ENCODE measurements at places on chromosomes 11 and 22.

DNA sequence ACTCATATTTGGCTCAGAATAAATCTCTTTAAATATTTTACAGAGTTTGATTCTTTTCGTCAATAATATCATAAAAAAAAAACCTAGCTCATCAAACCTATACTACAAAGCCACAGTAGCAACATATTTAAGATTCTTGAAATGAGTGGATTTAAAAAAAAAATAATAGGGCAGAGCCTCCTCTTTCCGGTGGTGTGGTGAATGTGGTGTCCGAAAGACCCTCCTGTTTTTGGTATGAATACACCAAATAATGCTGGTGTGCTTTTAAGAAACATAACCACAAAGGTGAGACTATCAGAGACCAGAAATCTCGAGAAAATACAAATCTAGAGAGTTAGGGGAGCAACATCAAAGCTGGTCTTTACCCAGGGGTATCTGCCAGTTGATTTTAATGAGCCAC is 342.6 kb downstream of the TBC1D22A start:
- no peak for DNase-seq

GRCh38 chr22:36760786-36761185 is 15.1 kb downstream of the IFT27 start:
- DNase-seq = no peak

DNA sequence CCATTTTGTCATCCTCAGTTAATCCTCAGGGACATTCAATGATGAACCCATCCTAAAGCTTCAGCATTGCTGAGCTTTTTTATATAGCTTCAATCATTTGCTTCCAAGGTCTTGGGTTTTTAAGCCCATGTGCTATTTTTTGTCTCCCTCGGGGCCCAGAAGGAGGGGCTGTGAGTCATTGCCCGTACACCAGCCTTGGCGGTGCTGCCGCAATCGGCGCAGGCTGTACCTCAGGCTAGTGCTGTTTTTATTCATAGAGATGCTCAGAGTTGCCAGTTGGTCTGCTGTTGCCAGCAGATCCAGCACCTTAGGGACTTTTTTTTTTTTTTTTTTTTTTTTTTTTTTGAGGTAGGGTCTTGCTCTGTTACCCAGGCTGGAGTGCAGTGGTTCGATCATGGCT is 35.5 kb downstream of the ACO2 start:
- no peak for DNase-seq

GRCh38 chr11:120752668-120753067 is 241.1 kb downstream of the GRIK4 start:
- DNase-seq = no peak

GRCh38 chr22:23555118-23555517 is 25.0 kb downstream of the IGLL1 start:
- DNase-seq = no peak

- no peak for DNase-seq
Measured at GRCh38 chr11:133508468-133508867, 23.8 kb downstream of the OPCML start.

- DNase-seq = no peak
Measured at GRCh38 chr11:133809569-133810491, 35.5 kb downstream of the SPATA19 start.

DNA sequence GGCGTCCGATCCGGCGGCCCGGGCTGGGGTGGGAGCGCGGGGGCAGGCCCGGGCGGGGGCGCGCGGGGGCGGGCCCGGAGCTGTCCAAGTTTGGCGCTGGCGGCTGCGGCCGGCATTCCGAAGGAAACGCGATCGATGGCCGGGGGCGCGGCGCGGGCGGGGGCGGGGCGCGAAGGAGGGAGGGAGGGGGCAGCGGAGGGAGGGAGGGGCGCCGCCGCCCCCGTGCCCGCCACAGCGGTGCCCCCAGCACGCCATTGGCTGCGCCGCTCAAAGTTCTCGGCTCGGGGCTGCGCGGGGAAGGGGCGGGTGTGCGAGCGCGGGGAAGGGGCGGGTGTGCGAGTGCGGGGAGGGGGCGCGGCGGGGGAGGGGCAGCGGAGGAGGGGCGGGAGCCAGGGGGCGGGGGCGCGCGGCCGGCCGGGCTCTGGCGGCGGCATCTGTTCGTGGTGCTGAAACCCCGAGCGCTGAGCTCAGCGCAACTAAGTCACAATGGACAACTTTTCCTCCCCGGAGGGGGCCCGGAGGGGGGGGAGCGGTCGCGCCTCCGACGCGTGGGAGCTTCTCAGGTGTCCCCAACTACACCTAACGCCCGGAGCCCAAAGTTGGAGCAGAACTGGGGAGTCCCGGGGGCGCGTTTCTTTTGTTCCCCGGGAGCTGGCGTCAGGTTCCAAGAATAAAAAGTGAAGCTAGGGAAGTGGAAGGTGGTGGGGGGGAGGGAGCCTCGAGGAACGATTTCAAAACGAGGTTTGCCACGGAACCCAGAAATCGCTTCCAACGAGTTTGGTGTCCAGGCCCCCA is 2.2 kb downstream of the PHF21B start:
- no peak for DNase-seq

- DNase-seq = no peak
Measured at GRCh38 chr11:126525702-126526101, 170.2 kb downstream of the ST3GAL4 start.

DNA sequence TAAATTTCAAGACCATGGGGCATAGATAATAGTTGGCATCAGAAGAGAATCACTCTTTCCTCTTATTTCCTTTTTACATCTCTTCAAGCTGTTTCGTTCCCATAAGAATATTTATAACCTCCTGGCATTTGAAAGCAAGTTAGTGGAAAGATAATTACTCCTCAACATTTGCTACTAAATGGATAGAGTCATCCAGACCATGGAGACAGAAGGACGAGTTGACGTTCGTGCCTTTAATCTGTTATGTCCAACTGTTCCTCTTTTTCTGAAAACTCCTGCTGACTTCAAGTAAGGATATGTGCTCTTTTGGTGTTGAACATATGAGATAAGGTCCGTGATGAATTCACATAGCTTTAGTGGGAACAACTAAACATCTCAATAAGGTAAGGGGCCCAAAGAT is 414.2 kb downstream of the LRRC4C start:
- no peak for DNase-seq

DNA sequence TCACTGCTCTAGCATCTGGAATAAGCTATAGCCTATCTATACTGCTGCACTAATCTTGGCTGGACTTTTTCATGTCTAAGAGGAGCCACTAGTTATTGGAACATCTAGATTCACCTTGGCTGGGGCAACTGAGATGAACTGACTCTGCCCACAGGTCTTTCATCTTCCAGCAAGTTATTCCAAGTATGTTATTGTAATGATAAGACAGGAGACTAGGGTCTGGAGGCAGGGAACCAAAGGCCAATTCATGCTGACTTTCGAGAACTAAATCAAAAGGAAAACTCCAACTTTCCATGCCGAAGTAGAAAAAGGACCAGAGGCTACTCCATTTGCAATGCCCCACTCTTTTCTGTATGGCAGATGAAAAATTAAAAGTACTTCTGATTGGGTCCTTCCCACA is 1243.0 kb upstream of the RAG2 start:
- DNase-seq = no peak

- DNase-seq = no peak
Measured at GRCh38 chr11:102837156-102837555, 6.3 kb downstream of the MMP3 start.

- no peak for DNase-seq
Measured at GRCh38 chr11:94595076-94595475, 27.9 kb downstream of the PIWIL4 start.

DNA sequence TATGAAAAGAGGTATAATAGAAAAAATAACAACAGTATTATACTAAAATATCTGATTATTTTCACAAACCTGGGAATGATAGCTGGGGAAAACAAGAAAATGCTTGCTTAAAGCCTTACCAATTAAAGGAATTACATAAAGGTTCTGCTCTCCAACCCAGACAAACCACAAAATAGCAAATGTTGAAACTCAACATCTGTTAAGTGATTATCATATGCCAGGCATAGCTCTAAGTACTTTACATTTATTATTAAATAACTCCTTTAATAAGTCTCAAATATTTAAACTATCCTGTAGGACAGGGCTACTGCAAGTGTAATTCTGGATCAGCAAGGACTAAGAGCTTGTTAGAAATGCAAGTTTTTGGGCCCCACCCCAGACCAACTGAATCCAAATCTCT is 20.1 kb downstream of the OR10A6 start:
- no peak for DNase-seq

DNA sequence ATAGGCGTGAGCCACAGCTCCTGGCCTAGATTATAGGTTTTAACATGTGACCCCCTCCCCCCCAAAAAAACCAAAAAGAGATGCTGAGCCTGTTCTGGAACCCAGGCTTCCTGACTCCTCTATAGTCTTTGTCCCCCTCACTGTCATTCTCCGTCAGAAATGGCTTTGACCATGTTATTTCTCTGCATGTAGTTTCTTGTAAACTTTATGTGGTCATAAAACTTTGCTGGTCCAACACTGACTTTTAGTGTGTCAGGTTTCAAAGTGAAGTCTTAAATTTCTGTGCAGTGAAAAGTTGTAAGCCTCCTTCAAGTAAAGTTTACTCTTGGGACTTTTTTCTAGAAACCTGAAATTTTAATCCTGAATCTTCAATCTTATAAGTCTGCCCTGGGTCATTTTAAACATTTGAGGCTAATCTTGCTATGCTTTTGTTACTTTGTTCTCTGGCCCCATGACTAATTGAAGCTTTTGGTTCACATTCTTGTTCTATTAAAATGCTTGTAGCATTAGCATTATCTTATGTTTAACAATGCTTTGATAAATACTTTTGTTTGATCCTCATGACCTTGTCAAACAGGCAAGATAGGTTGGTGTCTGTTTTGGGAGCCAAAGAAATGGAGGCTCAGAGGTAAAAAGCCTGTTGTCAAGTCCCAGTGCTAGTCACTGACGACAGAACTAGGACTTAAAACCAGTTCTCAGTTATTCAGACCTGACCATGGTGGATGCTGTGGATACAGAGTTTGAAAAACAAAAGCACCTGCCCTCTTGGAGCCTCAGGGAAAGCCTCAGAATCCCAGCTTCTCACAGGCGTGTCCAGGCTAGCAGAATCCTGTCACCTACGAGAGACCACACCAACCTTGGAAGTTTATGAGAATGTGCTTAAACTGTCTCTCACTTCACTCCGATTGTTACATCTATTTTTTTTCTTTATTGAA is 87.7 kb upstream of the HORMAD2 start:
- no peak for DNase-seq

DNA sequence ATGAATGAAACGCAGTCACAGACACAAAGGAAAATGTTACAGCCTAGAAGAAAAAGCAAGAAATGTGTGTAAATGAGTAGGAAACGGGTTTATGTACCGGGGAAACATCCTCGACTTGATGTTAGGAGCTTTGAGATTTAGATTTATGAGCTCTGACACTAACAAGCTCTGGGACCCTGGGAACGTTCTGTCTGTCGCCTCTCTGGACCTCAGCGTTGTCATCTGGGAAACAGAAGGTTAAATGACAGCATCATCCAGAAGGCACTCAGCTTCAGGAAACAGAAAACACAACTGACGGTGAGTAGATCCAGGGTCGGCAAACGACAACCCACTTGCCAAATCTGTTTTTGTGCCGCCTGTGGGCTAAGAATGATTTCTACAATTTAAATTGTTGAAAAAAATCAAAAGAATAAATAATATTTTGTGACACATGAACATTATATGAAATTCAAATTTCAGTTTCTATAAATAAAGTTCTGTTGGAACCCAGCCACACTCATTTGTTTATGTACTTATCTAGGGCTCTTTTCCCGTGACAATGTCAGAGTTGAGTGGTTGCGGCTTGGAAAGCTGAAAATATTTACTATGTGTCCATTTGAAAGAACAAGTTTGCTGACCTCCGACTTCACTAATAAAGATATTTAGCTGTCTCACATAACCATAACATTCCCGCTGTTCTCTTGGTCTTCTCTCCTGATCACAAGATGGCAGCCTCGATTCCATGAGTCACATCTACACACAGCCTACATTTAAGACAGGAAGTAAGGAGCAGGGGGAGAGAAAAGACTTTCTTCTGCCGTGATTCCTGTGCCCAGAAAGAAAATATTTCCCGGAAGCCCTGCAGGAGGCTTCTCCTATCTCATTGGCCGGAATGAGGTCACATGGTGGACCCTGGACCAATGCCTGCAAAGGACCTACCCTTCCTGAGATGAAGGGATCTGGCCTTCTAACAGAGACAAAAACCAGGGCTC is 47.1 kb upstream of the SYT13 start:
- no peak for DNase-seq

DNA sequence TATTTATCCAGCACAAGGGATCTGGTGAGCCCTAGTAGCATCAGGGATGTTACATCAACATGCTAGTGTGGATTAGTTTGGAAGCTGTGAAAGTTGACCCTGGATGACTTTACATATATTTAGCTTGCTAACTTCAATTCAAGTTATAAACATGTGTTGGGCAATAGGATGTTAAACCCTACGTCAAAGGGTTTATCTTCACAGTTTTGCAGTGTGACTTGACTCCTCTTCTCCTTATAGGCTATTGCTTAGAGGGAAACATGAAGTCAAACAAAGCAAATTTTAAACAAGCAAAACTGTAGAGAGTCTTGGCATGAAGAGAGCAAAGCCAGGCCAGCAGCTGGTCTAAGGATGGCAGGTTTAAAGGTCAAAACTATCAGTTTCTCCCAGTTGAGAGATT is 11.3 kb upstream of the CTSC start:
- no peak for DNase-seq

- DNase-seq = no peak
Measured at GRCh38 chr22:17827466-17827865, 53.2 kb upstream of the BID start.

GRCh38 chr11:133865466-133865865 is 20.2 kb upstream of the SPATA19 start:
- no peak for DNase-seq

GRCh38 chr11:122085264-122085663 is 30.8 kb downstream of the BLID start:
- DNase-seq = no peak

GRCh38 chr11:118153976-118154375 is 1.4 kb upstream of the SCN4B start:
- no peak for DNase-seq

DNA sequence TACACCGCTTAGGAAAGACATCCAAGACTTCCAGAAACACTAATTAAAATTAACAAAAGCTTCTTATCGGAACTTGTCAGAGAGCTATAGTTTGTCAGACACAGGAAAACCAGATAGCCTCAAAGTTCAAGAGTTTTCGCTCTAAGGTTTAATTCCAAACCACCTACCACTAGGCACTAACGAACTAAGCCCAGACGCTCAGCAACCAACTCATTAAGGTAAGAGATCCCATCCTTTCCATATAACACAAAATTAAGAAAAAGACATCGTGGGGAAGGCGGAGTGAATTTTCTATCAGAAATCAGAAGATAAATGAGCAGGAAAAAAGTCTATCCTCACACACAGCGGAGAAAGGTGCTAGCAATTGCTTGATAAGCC is 382 bp downstream of the IMMP1L start:
- DNase-seq = no peak

- no peak for DNase-seq
Measured at GRCh38 chr11:28636566-28636965, 528.4 kb downstream of the METTL15 start.

DNA sequence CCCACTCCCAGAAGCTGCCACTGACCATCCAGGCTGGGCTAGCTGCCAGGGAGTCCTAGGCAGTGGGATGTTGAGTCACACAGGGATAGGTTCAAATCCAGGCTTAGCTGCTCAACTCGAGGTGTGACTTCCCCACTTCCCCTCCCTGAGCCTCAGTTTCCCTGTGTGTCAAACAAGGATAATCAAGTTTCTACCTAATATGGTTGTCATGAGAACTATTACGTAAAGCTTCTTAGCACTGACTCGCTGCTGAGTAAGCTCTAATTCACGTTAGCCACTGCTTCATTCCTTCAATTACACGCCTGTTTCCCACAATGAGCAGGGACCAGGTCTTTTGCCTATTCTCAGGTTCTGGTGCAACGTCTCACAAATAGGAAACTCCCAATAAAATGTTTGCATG is 67.7 kb downstream of the SEZ6L start:
- no peak for DNase-seq

GRCh38 chr11:13686776-13687175 is 18.3 kb downstream of the FAR1 start:
- no peak for DNase-seq

Data from CD4-positive, alpha-beta T cell treated with Interleukin-15 for 1 hour (primary cell).